ENCODE measurements at places on chromosomes 7 and 10.

GRCh38 chr10:18222866-18223265, 82.6 kb downstream of the CACNB2 start:
- no peak for DNase-seq

GRCh38 chr7:157830331-157830730, 493.5 kb downstream of the DNAJB6 start:
- DNase-seq = no peak

DNA sequence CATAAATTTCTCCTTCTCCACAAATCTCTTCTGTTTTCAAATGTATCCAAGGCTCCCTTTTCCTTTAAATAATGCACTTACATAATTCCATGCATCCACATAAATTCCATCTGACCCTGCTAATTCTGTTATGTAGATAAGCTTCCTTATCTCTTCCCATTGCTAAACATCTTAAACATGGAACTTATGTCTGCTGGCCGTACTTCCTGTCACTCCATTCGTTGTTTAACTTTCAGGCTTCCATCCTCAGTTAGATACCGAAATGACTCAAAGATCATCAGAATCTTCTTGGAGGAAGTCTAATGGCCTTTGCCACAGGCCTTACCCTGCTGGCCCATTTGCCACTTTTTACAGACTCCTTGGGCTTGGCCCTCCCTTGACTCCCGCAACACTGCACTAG, 330.9 kb downstream of the GFRA1 start:
- no peak for DNase-seq

GRCh38 chr7:111492234-111492633, 70.1 kb downstream of the IMMP2L start:
- DNase-seq = no peak

DNA sequence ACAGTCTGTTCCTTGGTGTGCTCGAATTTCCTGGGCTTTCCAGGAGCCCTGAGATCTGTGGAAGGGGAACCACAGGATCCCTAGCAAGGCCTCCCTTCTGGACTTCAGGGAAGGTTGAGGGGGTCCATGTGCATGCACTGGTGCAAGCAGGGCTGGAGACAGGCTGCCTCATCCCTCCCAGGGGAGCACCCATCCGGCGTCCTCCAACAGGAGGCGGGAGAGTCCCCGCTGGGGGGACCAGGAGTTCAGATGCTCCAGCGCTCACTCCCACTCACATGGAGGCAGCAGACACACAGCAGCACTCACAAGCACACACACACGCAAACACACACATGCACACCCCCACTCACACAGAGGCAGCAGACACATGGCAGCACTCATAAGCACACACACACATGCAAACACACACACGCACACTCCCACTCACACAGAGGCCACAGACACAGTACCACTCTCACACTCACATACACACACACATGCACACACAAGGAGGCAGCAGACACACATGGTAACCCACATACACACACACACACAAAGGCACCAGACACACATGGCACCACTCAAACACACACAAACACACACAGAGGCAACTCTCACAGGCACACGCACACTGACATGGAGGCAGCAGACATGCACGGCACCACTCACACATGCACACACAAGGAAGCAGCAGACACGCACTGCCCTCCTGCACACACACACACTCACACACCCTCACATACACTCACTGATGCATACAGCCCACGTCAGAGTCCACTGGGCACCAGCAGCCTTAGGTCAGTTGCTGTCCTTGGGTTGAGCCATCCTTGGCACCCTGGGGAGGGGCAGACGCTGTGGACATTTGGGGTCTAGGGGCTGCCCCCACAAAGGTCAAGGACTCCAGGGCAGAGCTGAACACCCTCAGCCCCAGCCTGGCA, 247.0 kb upstream of the PPP2R2D start:
- no peak for DNase-seq

GRCh38 chr7:33876596-33877274, 28.6 kb upstream of the BMPER start:
- no peak for DNase-seq

DNA sequence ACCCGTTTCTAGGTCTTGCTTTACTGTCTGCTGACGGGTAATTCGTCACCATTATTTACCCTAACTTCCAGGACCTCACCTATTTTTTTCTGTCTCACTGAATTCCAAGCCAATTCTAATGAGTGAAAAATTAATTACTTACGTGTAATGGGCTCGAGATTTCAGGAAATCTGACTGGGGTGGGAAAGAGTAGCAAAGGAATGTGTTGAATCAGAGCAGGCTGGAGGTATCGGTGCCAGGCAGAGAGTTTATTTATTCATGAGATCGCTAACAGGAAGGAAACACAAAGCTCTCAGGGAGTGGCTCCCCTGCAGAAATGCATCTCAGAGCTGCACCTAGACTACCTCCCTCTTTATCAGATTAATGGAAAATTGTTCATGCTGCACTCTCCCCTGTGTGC, 4.0 kb upstream of the DIP2C start:
- no peak for DNase-seq

- no peak for DNase-seq
Measured at GRCh38 chr10:76070916-76071315, 639.5 kb downstream of the LRMDA start.

DNA sequence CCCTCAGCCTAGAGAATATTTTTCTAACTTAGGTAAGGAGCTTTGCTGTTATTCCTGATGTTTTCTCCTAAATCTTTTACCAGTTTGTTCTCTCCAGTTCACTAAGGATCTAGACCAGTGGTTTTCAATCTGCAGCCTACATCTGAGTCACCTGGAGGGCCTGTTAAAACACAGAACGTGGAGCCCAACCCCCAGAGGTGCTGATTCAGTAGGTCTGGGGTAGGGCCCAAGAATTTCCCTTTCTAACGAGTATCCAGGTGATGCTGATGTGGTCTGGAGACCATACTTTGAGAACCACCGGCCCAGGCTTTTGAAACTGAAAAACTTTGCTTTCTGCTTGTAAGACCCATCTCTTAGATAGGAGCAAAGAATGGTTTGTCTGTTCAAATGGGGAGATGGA, 51.2 kb upstream of the KMT2E start:
- DNase-seq = no peak

- no peak for DNase-seq
Measured at GRCh38 chr7:56007891-56008290, 43.4 kb downstream of the PSPH start.

DNA sequence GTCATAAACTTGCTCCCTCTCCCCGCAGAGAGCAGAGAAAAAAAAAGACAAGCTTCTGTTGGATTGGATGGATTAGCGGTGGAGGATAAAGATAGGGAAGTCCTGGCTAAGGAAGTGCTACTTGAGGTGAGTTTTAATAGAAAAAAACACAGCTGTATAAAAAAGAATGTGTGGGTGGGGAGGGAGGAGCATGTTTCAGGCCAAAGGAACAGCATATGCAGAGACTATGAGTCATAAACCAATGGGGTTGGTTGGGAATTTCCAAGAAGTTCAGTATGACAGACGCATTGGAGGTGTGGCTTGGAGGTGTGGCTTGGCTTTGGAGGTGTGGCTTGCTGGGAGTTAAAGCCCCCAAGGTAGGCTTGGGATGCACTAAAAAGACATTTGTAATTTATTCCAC, 103.0 kb upstream of the LSM8 start:
- DNase-seq = peak; percentile 23

DNA sequence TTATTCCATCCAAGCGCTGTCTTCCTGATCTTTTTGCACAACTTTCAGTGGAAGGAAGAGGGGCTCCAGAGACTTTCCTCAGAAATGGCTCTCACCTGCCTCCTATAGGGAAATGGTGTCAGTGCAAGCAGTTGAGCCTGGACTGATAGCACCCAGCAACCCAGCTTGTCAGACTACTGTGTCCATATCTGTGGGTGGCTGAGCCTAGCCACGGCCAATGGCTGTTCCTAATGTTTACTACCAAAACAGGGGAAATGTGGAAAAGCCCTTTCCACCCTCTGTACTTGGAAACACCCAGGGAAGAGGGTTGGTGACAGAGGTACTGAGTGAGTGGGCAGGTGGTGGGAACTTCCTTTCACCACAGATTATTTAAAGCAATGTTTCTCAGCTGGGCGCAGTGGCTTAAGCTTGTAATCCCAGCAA, 4.3 kb upstream of the YKT6 start:
- peak; percentile 65 for DNase-seq

- no peak for DNase-seq
Measured at GRCh38 chr7:23852988-23853387, 143.0 kb downstream of the STK31 start.

DNA sequence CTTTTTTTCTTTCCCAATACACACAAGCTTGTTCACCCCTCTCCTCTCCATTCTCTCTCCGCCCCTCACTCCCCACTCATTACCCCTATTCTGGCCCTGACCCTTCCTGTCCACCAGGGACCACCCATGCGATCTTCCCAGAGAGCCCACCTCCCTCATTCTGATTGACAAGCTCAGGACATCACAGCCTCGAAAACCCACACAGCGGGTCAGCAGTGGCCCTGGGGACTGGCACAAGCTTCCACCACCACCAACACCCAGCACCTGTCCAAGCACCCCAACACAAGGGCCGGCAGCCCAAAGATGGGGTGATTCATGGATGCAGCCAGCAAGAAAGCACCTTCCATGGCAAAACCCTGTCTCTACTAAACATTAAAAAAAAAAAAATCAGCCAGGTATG, 50.0 kb upstream of the USP6NL start:
- no peak for DNase-seq

DNA sequence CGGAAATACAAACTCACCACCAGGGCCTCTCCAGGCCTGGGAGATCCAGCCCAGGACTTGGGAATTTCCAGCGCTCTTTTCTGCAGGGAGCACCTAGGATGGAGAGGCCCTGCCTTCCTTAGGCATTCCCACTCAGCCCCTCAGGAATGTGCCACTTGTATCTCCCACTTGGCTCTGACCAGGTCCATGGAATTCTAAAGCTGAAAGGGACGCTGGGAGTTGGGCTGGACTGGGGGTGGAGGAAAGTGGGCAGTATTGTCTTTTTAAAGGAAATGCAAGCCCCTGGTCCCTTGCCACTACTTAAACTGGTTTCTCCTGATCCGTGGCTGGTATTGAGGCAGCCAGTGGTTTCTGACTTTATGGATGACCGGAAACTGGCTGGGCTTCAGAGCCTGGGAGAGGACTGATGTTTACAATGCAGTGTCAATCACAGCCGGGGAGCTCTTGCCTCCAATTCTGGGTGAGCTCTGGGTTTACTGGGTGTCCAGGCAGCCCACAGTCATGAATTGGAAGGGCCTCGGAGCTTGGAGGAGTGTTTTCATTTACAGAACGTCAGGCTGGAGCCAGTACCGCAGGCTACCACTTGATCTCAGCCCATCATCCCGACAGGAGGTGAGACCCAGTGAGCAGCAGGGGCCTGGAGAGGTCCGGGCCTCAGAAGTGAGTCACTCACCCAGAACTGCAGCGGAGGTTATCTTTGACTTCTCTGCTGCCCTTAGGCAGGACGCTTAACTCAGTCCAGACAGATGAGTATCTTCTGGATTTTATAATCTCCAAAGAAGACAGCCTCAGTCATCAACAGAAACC, 27.3 kb downstream of the AGAP3 start:
- DNase-seq = no peak

DNA sequence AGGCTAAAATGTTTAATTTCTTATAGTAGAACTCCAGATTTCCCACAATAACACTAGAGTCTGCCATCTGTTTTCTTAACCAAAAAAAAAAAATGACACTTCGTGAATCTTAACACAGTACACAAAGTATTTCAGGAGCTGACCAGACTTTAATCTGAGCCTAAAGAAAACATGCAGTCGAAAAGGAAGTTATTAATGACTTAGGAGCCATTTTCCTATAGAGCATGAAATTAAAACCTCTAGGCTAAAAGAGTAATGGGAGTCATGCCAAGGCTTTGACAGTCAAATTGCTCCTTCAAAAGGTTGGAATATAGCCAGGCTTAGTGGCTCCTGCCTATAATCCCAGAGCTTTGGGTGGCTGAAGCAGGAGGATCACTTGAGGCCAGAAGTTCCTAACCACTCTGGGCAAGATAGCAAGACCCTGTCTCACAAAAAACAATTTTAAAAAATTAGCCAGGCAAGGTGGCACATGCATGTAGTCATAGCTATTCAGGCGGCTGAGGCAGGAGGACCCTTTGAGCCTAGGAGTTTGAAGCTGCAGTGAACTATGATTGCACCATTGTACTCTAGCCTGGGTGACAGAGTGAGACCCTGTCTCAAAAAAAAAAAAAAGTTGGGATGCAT, 13.6 kb downstream of the MICU1 start:
- no peak for DNase-seq

- DNase-seq = no peak
Measured at GRCh38 chr7:137245890-137246289, 97.6 kb downstream of the PTN start.

- DNase-seq = no peak
Measured at GRCh38 chr10:93098816-93099215, 25.1 kb downstream of the CYP26A1 start.

GRCh38 chr10:67788028-67788886, 49.7 kb downstream of the DNAJC12 start:
- peak; percentile 84 for DNase-seq

DNA sequence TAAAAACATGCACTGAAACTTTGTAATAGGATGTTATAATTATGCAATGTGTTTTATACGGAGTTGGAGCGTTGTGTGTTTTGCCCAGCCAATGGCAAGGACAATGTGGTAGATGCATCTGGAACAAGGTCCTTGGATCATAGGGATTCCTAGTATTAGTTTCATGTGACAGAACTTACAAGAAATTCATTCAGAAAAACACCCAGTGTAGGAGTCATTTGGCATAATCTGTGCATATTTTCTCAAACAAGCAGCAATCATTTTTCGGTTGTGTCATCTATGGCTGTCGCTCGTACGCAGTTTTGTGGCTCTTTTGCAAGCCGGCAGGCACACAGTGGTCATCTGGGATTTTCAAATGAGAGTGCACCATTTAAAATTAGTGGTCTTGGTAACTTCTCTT, 19.8 kb downstream of the CREB5 start:
- no peak for DNase-seq

DNA sequence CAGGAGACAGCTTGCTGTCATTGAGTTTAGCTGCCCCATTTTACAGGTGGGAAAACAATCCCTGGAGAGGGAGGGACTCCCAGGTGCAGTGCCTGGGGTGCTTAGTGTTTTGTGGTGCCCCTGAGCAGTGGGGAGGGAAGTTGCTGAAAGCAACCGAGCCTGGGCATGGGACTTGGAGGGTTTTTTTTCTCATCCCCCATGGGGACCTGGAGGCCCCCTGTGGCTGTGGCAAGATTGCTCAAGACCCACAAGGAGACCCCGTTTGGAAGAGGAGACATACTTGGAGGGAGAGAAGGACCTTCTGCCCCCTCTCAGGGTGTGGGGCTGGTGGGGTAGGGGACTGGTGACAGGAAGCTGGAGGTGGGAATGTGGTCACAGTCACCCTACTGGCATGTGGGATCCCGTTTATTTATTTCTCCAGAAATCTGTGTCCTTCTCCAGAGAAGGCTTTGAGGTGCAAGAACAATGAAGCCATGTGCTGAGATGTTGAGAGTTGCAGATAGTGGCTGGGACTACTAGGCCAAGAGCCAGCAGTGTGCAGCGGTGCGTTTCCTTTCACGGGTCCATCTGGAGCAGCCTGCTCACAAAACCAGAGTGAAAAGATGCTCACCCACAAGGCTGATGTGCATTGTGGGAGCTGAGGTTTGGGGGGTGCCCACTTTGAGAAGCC, 21.5 kb downstream of the ZMIZ1 start:
- no peak for DNase-seq

GRCh38 chr7:107955394-107955793, 47.6 kb downstream of the LAMB1 start:
- DNase-seq = no peak

GRCh38 chr7:39693812-39694211, 70.4 kb downstream of the RALA start:
- no peak for DNase-seq
